ENCODE measurements at places on chromosomes 2 and 18.
A peak's percentile ranks its signal among the peaks of the same experiment; 100 is the strongest.

- no peak for DNase-seq
These were observed 276.4 kb downstream of the CDCA7 start for GRCh38 chr2:173631127-173631460.

GRCh38 chr2:238789317-238789806 lies 58.5 kb upstream of the TWIST2 start:
- DNase-seq: no peak

DNA sequence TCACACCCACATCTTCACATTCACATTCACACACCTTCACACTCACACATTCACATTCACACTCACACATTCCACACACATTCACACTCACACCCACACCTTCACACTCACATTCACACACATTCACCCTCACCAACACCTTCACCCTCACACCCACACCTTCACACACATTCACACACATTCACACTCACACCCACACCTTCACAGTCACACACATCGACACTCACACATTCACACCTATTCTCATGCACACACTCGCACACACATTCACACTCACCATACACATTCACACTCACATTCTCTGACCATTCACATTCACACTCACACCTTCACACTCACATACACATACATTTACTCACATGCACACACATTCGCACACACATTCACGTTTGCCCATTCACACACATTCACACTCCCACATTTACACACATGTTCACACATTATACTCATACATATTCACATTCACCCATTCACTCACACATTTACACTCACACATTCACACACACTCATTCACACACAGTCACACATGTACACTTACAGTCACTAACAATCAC lies 62.7 kb downstream of the BIN1 start:
- DNase-seq: no peak

DNA sequence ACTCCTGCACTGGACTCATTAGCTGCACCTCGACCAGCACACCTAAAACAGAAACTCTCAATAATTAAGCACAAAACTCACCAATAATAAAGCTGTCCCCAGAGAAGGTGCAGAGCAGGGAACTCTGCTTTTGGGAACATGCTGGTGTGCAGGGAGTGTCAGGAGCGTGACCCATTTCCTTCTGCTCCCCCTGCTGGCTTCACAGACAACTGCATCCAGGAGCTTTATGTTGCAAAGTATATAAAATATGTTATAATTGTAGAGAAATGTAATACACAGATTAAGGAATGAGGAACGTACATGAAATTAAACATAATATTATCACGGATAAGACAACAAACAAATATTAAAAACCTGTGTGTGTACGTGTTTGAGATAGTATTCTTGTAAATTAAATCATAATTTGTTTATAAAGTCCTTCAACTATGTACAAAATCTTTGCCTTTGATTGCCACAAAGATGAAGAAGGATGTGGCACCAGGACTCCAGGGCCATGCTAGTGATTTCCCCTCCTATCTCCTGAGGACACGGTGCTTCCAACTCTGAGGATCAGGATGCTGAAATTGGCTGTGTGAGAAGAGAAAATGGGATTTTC lies 68.6 kb upstream of the MAL start:
- DNase-seq: no peak

DNA sequence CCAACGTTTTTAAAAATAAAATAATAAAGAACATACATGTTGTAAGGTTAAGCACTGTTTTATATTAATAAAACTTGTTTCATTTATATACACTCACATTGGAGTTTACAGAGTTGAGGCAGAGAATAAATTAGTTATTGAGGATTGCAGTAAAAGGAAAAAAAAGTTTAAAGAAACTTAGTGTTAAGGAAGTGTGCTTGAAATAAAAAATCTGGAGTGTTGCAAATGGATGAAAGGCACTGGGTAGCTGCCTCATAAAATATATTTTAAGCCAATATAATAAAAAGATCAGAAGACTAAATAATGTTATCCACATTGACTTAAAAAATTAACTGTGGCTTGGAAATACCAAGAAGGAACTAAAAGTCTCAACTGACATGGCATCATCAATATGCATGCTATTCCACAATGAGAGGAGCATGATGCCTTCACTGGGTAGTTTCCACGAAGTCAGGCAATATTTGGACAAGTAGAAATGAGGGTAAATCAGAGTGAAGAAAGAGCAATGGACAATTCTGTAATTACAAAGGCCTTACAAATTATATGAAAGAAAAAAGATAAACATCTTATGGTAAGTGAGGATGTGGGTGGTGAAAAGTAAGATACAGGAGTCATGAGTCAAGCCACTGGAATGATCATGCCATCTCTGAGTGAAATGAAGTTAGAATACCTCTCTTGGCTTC lies 2.5 kb downstream of the GALNT3 start:
- peak; percentile 67 for DNase-seq

DNA sequence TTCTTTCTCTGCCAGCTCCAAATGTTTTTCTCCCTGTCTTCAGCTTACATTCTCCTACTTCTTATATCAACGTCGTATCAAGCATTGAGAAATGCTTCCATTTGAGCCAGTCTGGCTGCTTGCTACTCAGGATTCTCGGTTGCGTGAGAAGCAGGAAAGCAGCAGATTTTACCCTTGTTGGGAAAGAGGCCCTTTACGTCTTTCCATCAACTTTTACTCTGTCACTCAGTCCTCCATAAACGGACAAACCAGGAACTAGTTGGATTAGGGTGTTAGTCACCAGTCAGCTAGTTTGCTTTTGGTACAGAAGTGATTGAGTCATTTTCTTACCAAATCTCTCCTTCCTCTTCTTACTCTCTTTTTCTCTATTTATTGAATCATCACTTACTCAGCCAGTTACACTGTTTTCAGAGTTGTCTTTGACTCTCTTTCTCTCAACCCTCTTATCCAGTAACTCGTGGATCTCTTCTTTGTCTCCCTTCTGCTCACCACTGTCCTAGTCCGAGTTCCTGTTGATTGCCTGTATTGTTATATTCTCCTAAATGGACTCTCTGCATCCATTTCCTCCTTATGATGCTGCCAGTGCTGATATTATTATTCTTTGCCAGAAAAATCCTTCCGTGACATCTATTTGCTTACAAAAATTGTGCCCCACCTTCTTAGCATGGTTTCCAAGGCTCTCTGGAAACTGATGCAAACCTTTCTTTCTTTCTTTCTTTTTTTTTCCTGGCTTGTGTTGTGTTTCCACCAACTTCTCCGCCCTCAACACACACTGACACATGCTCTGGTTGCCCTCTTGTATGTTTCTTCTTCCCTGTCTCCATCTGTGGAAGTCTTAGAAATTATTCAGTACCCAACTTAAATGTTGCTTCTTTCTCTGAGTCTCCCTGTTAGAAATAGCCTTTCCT lies 61.5 kb downstream of the VRK2 start:
- no peak for DNase-seq

Data from T-helper 2 cell (primary cell).